ENCODE measurements at places on chromosomes 13 and 19.

DNA sequence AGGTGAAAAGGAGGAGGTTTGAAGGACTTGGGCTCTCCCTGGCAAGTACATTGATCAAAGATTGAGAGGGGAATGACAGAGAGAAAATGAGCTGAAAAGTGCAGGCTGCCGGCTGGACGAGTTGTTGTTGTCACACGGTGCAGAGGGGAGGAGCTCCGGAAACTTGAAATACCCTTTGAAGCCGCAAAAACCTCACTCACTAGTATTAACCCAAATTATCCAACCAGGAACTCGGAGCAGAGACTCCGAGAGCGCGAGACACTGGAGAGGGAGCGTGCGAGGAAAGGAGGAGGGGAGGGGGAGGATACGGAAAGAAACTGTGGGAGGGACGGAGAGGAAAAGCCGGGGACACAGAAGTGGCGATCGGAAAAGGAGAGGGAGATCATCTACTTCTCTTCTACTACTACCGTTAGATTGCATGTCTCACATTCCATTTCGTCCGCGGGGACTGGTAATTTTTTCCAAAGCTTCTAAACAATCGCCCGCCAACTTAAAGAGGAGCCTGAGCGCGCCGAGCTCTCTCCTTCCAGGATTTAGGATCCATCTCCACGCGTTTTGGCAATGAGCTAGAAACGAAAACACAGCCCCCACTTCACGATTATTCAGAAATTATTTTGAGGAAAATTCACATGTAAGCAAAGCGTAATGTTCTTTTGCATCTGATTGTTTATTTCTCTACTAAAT lies at the start of gene DACH1:
Gene DACH1, minus strand, starts transcription at position 74 of the 684 bp plus-strand sequence.
- DNase-seq = peak; percentile 47

GRCh38 chr13:98690348-98691022 lies 62.0 kb downstream of the SLC15A1 start:
- no peak for DNase-seq

DNA sequence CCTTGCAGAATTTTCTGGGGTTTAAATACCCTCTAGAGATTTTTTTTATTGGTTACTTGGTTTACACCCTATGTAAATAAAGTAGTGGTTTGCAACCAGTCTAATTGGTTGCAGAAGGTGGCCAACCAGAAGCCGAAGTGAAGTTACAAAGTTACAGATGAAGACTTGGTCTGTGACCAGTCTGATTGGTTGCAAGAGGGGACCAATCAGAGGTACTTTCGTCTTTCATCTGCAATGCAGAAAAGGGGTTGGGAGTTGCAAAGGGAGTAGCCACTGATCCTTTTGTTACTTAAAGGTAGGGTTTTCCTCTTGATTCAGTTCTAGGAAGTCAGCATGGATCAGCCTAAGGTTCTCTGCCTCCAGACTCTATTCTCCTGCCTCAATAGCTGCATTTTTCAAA lies 48.8 kb upstream of the CHST8 start:
- DNase-seq = no peak

DNA sequence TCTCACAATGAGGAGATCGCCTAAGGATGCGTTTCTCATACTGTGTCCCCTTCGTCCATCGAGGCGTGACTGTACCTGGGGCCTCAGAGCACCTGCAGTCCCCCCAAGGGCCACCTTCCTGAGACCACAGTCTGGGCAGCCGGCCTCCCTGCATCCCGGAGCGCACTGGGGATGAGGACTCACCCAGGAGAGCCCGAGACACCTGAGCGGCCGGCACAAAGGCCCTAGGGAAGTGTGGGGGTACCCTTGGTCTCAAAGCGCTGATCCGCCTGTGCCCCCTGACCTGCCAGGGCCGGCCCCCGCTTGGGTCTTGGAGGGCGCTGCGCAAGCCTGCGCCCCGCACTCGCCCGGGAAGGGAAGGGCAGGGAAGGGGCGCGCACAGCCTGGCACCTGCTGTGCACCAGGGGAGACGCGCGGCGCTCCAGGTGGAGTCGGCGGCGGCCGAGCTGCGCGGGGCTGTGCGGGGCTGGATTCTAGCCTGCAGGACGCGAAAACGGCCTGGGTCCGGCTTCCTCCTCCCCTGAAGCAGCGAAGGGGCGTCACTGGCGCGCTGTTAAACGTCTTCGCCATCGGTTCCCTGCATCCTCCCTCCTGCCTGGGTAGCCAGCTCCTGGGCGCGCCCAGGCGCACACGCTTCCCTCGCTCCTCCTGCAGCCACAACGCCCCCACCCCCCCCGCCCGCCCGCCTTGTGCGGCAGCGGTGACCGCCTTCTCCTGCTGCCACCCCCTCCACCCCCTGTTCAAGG lies 13.6 kb upstream of the USP29 start:
- DNase-seq = no peak

GRCh38 chr13:50124536-50125303 lies 109.5 kb downstream of the KCNRG start:
- DNase-seq = peak; percentile 58

DNA sequence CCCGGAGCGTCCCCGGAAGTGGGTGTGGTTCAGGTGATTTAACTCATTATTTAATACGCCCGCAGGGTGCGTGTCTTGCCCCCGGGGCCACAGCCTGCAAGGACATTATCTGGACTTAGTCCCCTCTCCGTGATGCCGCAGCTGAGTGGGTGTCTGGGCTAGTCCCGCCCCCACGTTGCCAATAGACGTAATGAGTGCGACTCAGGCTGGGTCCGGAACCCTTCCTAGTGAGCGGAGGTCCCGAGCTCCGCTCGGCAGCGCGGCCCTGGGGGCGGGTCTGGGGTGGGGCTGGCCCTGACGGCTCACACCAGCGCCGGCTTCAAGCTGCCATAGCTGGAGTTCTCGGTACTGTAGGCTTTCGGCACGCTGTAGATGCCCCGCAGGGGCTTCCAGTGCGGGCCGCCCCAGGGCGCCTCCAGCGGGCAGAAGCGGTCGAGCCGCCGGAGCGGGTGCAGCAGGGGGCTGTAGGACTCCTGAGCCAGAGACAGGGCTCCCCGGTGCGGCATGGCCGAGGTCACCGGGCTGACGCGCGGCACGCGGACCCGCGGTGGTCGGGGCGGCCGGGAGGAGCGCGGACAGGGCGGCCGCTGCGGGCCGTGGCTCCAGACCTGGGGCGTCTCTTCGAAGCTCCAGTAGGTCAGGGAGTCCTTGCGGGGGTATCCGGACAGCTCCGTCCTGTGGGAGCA lies 918 bp upstream of the LHB start:
- peak; percentile 71 for DNase-seq

GRCh38 chr13:114111577-114111976 lies 20.8 kb downstream of the RASA3 start:
- DNase-seq = no peak

DNA sequence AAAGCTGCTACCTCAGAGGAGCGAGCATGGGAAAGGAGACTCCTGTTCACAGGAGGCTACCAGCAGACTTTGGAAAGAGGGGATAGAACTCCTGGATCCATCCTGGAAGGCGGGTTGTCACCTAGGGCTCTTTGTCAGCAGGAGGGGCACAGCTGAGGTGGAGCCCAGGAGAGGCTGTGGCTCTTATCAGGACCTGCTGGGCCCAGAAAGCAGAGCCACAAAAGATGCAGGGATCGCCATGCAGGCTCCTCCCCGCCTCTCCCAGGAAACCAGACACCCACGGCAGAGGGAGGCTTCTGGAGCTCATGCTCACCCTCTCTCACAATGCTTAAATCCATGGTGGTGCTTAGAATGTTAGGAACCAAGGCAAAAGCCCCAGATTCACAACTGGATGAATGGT lies 994.2 kb downstream of the UQCRFS1 start:
- DNase-seq = no peak

GRCh38 chr19:45350477-45351058 lies 10.0 kb downstream of the KLC3 start:
- DNase-seq = no peak

GRCh38 chr19:57273014-57273413 lies 7.3 kb upstream of the ZNF460 start:
- no peak for DNase-seq

All from HT-29 (cell line).